ENCODE measurements at places on chromosomes 3 and 15.

DNA sequence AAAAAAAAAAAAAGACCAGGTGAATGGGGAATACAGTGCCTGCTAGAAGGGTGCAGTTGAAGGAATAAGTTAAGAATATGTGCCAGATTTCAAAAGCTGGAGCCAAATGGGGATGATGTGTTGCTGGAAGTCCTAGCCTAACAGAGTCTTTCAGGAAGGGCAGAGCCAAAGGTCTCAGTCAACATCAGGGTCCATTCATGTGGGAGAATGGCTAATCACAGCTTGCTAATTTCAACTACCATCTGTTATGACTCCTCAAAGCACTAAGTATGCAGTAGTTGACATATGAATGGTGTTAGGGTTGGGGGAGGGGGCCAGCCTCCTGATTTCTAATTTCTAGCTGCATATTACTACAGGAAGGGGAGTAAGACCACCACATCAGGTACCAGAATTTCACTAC is 4.4 kb downstream of the ZBTB38 start:
- no peak for DNase-seq

DNA sequence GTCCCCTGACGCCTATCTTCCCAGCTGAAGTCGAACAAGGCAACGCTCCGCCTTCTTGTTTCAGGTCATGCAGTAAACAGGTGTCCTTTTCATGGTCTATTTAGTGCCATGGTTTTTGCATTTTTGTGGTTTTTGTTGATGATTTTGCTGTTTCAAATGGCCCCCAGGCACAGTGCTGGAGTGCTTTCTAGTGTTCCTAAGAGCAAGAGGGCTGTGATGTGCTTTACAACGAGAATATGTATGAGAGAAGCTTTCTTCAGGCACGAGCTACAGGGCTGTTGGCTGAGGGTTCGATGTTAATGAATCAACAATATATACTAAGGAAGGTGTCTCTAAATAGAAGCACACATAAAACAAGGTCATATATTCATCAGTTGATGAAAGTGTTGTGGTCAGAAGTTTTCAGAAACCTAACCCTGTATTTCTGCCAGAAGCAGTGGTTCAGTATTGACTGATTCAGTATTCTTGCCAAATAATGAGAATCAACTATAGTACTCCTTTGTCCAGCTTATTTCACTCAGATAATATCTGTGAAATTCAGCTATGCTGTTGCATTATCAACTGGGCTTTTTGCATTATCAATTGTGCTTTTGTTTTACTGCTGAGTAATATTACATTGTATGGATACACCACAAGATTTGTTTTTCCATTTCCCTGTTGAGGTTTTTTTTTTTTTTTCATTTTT is 18.5 kb downstream of the LIMD1 start:
- no peak for DNase-seq

DNA sequence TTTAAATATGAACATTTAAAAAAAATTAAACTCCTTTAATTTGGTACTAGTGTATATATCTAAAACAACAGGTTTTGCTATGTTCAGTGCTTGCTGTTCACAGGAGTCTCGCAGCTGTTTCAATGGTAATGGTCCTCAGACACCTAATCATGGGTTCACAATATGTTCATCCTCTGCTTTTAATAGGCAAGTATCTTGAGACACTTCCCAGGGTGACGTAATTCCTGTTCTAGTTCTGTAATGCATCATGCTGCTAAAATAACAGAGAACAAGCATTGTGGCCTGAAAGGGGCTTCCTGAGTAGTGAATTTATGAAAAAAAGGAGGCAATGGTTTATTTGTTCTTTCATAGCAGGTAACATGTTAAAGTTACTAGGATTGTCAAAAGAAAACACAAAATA is 625.2 kb upstream of the GBE1 start:
- no peak for DNase-seq

GRCh38 chr15:95843241-95843910 is 487.1 kb upstream of the NR2F2 start:
- no peak for DNase-seq

GRCh38 chr15:60795471-60795870 is 316.5 kb upstream of the ICE2 start:
- no peak for DNase-seq

- DNase-seq, result no peak
Measured at GRCh38 chr15:39478996-39479395, 101.9 kb upstream of the THBS1 start.

DNA sequence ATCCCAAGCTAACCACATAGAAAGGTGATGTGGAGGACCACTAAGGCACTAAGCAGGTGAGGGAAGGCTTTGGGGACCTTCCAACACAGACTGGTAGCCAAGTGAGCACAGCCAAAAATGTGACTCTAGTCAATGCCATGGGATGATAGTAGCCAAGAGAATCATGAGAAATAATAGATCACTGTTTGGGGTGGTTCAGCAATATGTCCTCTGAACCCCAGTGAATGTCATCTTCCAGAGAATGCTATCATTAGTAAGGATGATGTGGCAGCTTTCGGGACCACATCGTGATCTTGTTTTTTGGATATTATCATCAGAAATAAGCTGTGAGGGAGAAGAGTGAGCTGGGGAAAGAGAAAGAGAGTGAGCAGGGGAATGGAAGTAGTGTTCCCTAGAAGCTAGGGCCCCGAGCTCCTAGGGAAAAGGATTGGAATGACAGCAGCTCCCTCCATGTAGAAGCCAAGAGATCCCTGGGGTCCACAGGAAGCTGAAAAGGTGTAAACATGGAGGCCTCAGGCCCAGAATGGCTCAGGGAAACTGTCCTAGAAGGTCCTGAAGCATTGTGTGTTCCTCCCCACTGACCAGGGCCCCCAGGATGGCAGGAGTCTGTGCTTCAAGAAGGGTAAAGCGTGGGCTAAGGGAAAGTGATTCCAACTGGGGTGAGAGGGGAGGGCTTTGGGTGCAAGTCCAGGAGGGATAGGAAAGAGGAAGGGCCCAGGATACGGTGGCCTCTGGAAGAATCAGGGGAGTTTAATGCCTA is 56.6 kb upstream of the KLF13 start:
- DNase-seq, result no peak

- no peak for DNase-seq
Measured at GRCh38 chr15:88487178-88487795, 19.8 kb downstream of the MRPS11 start.

DNA sequence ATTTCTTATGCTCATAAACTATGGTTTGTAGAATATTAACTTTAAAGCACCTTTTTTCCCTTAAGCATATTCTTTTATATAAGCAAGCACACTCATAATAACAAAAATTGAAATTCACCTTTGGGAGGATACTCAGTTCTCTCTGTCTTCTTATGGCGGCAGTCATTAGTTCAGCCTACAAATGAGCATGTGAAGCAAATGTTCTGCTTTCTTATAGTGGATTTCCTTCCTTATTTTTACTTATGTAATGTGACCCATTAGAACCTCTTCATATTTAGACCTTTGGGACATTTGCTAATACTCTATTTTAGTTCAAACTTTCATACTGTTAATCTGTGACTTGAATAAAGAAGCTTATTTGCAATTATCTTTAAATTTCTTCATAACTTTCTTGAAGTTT is at the start of gene P2RY13:
Gene P2RY13 (minus strand): TSS at position 187 of the 400 bp plus-strand sequence. CDS start 21 bp downstream, at position 166.
- no peak for DNase-seq

DNA sequence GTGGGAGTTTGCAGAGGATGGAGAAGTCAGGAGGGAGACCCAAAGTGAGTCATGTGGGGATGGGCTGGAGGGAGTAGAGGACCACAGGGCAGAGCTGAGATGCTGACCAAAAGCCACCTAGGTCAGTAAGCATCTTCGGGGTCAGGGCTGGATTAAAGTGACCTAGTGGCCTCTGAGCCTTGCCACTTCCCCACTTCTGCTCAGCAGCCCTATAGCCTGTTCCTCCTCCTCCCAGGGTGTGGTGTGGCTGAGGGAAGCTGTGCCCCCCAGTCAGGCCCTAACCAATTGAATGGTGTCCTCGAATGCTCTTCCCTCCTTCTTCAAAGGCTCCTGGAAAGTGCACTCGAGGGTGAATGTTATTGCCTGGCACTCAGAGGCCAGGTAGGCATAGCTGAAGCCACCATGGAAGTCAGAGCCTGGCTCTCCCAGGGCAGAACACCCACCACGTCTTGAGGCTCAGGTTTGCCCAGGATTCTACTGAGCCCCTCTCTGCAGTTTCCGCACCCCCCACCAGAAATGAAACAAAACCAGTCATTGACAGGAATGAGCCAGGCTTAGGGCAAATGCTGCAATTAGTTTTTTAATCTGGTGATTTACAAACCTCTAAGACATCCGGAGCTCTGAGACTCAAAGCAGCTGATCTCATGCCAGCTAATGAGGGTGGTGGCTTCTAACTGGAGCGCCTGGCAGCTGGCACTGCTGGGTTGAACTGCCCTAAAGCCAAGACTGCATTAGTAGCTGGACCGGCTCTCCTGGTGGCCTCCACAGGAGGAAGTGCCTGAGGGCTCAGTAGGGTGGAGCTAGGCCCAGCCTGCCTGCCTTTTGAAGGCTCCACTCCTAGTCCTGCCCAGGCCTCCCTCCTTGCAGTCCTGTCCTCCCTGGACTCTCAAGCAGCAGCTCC is 26.0 kb upstream of the VIPR1 start:
- no peak for DNase-seq

GRCh38 chr15:87604857-87605446 is 651.6 kb downstream of the NTRK3 start:
- no peak for DNase-seq

- DNase-seq, result no peak
Measured at GRCh38 chr3:46496746-46497555, 825 bp upstream of the RTP3 start.

DNA sequence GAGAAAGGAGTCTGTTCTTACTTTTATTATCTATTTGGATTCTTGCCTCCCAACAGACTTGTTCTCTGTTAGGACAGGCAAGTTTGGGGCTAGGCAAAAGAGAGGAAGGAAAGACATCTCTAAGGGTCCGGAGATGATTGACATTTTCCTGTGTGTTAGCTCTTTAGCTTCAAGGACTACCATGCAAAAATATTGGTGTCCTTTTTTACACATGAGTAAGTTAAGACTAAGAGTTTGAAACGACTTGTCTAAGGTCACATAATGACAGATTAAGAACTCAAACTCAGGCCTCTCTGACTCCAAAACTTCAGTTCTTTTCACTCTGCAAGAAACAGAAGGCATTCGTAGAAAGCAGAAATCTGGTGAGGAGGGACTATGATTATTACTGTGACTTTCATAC is 5.9 kb downstream of the LMCD1 start:
- no peak for DNase-seq

DNA sequence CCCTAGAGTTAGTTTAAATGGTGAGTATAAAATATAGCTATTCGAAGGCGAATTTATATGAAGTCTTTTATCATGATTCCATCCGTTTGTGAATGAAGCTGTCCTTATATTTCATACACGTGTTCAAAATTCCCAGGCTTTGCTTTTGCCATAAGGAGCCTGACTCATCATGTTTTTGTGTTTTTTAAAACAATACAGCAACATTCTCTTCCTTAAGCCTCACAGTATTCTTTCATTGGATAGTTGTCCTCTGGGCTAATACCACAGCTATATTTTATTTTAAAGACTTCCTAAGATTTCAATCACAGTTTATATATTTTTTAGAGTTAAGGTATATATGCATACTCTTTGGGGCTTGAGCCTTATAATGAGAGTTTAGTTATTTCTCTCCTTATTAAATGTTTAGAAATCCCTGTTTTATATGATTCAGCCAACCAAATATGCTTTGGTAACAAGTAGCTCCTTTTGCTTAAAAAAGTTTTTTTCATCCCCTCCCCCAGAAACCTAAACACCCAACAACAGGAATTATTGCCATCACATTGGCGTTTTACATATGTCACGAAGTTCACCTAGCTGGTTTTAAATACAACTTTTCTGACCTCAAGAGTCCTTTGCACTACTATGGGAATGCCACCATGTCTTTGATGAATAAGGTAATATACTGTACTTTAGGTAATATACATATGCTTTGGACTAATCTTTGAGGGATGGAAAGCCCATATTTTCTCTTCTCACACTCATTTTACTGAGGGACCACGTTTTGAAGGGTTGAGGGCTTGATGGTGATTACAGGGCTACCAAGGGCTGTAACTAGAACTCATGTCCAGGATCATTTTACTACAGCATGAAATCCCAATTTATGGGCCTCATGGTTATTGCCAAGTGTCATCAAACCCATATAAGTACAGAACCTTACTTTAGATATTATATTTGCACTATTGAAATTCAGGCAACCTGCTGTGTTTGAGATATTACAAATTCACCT is 28.5 kb downstream of the ST3GAL6 start:
- DNase-seq, result no peak

DNA sequence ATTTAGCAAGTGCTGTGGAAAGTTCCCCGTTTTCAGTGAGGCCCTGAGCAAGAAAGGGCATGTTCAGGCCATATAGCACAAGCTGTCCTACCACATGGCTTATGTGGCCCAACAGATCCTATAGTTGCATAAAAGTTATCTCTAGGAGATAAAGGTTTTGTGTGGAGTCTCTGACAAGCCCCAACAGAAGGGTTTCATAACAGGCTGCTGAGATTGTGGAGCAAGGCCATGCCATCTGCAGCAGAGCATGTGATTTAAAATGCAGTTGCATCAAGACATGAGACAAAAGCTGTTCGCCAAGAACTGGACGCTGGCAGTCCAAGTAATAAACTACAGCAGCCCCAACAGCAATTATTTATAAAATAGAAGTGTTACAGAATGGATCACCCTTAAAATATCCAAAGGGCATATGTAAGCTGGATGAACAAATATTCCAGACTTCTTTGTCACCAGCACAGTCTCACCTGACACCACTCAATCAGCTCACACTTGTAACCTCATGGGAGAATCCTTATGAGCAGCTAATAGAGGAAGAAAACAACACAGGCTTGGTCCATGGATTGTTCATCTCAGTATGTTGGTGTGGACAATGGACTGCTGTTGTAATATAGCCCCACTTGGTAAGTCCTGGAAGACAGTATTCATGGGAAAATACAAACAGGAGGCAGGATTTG is 14.4 kb upstream of the CLDN1 start:
- no peak for DNase-seq

GRCh38 chr3:191290311-191291025 is 38.7 kb upstream of the CCDC50 start:
- DNase-seq, result no peak

Measured in Panc1 (cell line).